ENCODE measurements at places on chromosomes 6 and 20.

- DNase-seq, result no peak
These were observed 73.1 kb upstream of the QKI start for GRCh38 chr6:163341224-163342061.

- no peak for DNase-seq
These were observed 102.7 kb downstream of the PTPRK start for GRCh38 chr6:128417698-128418097.

DNA sequence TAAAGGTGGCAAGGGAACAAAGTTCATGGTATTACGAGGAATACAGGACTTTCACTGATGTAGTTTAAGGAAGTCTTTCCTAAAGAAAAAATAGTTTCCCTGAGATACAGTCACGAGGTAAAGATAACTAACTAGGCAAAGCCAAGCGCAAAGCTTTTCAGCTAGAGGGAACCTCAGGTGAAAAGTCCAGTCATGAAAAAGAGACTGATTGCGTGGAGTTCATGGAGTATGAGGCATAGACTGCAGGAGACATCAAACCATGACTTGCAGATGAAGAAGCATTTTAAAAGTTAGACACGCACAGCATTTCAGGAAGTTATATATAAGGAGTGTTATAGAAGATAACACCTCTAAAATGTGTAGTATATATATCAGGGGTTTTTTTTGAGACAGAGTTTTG lies 205.6 kb upstream of the ZNF184 start:
- DNase-seq, result no peak

GRCh38 chr6:30893666-30894065 lies 9.3 kb downstream of the DDR1 start:
- DNase-seq, result no peak

DNA sequence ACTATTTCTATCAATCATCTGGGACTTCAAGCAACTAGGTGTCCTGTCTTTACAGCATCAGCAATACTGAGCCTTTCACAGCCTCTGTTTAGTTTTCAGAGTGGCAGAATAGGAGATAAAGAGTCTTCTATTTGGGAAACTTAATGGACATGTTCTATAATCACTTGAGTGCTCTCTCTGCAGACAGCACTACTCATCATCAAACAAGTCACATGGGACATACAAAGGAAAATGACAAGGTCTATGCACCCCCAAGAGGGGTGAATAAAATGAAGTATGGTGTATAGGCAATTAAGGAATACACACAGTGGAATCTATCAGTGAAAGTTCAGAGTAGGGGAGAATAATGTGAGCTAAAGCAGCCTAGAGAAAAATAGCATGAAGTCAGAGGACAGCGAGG lies 237.8 kb upstream of the THEMIS start:
- no peak for DNase-seq

DNA sequence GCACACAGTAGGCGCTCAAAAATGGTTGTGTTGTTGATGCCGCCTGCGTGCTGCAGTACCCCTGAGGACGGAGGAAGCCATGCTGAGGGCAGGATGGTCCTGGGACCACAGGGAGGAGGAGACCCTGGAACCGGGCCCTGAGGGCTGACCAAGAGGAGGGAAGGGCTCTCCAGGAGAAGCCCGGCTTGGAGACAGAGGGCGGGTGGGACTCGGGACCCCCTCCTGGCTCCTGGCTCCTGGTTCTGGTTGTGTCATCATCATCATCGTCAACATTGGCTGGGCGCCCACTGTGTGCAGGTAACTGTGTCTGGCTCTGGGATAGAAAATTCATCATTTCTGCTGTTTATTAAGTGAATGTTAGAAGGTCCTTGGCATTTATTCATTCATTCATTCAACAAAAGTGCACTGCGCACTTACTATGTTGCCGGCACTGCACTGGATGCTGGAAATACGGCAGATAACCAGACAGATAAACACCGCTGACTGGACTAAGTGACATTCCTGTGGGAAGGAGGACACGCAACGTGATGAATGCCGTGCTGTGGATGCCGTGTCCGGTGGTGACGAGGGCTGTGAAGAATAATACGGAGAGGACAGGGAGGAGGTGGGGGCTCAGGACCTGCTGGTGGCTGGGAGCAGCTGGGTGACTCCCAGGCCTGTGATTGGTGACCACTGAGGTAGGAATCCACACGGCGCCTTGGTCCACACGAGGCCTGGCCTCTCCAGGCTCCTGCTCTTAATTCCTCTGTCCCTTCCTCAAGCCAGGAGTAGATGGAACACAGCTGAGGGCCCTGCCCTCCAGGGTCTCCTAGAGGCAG lies 35.3 kb downstream of the SPDEF start:
- DNase-seq, result no peak

- no peak for DNase-seq
These were observed 117.9 kb upstream of the PCSK2 start for GRCh38 chr20:17108896-17109295.

DNA sequence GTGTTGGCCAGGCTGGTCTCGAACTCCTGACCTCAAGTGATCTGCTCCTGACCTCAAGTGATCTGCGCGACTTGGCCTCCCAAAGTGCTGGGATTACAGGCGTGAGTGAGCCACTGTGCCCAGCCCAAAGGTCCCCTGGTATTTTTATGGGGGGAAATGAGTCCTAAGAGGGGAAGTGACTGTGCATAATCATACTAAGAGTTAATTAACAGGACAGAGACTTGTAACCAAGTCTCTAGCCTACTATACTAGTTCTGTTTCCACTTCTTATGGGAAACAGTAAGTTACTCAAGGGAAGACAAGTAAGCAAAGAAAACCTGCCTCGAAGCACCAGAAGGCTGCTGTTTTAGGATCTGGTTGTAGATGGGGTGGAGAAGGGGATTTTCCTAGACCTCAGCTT lies 27.9 kb downstream of the TCF15 start:
- DNase-seq, result no peak

- no peak for DNase-seq
These were observed 16.0 kb downstream of the BCAS4 start for GRCh38 chr20:50810842-50811241.

DNA sequence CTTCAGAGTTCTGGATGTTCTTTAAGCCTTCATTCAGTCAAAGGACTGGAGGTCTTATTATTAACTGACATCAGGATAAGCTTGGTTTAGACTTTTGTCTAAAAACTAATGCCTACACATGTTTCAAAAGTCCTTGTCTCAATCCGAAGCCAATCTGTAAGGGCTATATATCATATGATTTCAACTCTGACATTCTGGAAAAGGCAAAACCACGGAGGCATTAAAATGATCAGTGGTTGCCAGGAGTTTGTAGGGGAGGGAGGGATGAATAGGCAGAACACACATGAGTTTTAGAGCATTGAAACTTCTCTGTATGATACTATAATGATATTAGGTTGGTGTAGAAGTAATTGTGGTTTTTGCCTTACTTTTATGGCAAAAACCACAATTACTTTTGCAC lies 1285.8 kb upstream of the CITED2 start:
- DNase-seq, result no peak

GRCh38 chr20:20710443-20711315 lies 1.8 kb downstream of the RALGAPA2 start:
- no peak for DNase-seq

- no peak for DNase-seq
These were observed 68.6 kb downstream of the PKIB start for GRCh38 chr6:122678841-122679240.

GRCh38 chr20:17648791-17649730 lies 33.0 kb downstream of the RRBP1 start:
- DNase-seq, result no peak

Data from stimulated activated CD8-positive, alpha-beta memory T cell treated with anti-CD3 and anti-CD28 coated beads, Interleukin-2, amount 100 ng/mL, for 1 hour (primary cell).